Myocyte (in vitro differentiated cells): ENCODE measurements at places on chromosomes 12 and 14. TPM values are rescaled to one million over a fixed set of nuclear protein-coding genes. Genes with fewer than 3 reads are reported as not detected.

- no peak for DNase-seq
Measured at GRCh38 chr12:4603946-4604345, 41.9 kb downstream of the DYRK4 start.

The DNAH10 gene
- 0.16 and 0.36 TPM in 2 replicates for total RNA-seq

- DNase-seq: peak; percentile 72
Measured at GRCh38 chr12:106978035-106978800, 8.7 kb downstream of the MTERF2 start.

The C12orf56 gene
- not detected in 2 replicates for total RNA-seq

DNA sequence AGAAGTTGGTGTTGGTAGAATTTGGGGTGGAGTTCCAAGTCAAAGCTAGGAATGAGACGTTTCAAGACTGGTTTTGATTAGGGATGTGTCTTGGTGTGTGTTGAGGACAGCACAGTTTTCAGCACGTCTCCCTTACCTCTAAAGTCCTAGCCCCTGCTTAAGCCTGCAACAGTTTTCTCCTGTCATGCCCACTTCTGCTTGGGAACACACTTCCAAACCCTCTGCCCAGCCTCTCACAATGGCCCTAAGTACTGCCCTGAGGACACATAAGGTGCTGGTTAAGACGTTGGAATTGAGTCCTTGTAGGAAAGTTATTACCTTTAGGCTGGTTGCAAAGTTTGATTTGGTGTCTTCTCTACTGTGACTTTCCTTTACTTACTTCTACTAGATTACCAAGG is 710 bp upstream of the BMAL2 start:
- no peak for DNase-seq

The JPH4 gene
- total RNA-seq: not detected in 2 replicates

DNA sequence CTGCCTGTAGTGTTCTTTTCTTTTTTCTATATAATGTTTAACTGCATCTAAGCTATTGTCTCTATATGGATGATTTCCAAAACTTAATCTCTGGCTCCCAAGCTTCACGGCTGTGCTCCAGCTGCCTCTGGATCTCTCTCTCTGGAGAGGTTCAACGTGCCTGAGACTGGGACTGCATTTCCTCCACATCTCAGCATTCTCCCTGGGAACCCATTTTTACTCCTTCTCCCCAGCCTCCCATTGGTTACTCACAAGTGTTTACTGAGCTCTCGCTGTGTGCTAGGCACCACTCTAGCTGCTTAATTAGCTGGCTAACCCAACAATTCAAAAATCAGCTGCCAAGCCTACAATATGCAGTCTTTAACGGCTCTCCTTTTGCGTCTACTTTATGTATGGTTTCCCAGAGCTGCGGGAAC is 34.7 kb downstream of the FBXL14 start:
- DNase-seq: no peak

GRCh38 chr12:61422786-61423185 is 837.4 kb upstream of the USP15 start:
- DNase-seq: no peak

DNA sequence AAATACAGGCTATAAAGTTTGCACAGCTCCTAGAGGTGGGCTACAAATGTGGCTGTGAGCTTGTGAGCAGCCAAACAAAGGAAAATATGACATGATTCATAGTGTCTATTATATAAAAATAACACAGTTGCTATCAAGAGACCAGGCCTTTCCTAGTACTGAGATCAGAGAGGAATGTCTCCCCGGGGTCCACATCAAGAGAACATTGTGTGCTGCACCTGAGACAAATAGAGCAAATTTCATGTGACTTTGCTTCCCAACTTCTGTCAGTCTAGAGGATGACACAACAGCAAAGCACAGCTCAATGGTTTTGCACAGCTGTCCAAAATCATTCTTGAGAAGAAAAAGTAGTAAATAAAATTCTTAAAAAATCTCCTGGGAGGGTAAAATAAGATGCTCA is 297.5 kb upstream of the PRKD1 start:
- peak; percentile 24 for DNase-seq

- no peak for DNase-seq
Measured at GRCh38 chr12:74292351-74293194, 245.1 kb upstream of the ATXN7L3B start.

GRCh38 chr14:103514596-103515421 is 7.8 kb downstream of the CKB start:
- no peak for DNase-seq

DNA sequence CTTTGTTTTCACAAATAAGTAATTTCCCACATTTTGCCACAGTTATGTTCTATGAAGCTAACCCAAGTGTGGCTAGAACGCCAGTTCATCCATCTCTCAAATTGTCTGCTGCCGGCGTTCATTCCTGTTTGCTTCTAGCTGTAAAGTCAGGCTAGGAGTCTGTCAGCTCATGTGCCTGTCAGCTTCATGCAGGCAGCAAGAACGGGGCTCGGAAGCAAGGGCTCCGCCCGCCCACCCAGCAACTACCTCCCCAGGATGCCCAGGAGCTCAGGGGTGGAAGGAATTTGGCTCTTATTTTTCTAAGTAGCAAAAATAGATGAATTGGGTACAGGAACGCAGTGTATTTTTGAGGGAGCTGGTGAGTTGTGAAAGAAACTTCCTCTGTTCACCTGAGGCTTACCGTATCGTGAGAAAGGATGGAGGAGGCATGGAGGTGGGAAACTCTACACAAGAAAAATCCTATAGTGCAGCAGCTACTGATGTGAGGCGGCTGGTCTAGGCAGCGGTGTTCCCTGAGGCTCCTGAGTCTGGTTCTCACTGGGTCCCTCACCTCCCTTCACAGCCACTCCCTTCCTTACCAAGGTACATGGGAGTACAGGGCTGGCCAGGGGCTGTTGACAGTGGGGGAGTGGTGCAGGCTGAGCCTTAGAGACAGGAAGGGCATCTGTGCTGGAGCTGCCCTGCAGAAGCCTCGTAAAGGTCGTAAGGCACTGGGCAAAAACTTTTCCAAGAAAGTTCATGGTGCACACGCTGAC is 54.5 kb upstream of the AMN start:
- DNase-seq: no peak

DNA sequence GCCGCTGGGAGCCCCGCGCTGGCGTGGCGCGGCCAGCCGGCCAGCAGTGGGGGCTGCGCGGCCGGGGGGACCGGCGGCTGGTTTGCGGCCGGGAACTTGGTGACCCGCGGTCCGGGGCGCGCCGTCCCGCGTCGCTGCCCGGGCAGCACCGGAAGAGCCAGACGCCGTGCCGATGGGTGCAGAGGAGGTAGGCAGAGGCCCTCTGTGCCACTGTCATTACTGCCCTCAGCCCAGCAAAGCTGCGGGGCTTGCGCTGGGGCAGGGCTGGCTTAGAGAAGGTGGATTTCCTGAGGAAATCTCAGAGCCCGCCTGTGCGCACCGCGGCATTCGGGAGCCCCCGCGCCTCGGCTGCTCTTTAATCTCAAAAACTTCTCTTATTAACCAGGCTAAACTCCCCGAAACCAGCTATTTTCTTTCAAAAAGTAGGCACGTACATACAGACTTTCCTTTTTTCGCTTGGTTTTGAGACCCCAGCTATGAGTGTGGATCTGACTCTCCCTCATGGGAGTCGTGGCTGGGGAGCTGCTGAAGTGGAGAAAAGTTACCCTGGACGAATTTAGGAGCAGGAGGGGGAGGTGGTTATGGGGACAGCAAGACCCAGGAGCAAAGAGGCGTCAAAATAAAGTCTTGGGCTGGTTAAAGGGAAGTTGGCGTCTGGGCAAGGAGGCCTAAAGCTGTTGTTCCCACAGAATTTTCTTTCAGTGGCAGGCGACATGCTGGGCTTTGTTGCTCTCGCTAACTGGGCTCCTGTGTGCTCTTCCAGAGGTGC is 802 bp downstream of the SUSD6 start:
- DNase-seq: peak; percentile 41

- no peak for DNase-seq
Measured at GRCh38 chr12:91105807-91106206, 5.5 kb downstream of the LUM start.

DNA sequence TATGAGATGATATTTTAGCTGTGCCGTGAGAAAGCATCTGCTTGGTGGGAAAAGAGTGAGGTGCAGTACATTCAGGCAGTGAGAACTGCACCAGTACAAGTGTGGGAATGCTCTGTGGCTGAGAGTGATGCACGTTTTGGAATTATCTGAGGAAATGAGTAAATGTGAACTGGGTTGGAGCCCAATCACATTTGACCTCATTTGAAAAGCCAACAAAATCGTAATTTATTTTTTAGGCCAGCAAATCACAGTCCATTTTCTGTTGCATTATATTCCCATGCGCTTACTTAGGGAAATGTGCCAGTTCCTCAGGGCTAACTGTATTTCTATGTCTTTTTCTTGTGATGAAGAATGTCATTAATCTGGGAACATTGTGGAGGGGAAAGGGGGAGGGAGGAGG is 77.3 kb downstream of the SNAPC1 start:
- no peak for DNase-seq

DNA sequence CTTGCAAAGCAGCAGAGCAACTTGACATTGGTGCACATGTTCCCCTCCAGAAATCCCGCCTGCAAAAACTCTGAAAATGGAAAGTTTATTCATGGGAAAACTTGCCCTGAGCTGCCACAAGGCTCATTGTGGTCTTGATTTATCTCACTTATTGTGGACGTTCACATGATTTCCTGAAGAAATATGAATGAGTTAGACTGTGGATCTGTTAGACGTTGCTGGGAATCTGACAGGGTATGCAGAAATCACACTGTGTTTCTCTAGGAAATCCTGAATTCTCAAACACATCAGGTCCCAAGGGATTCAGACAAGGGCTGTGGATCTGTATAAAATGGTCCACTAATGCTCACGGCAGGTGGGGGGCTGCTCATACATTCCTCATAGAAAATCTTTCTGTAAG is 72.2 kb downstream of the EID3 start:
- no peak for DNase-seq

DNA sequence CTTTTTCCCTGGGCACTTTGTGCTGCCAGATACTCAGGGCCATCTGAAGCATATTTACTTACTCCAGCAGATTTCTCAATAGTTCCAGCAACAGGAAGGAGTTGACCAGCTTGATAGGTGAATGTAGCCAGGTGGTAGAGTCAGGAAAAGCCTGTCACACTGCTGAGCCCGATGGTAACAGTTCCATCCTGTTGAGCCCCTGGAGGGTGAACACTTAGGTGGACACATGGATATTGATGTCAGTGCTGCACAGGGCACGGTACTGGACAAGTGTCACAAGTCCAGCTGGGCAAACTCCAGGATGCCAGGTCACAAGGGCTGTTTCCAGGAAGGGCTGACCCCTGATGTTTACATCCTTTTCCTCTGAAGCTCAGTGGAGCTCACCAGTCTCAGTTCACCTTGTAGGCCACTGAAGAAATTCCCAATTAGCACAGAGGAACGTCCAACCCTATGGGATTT is 2.3 kb upstream of the SMOC1 start:
- no peak for DNase-seq
